ENCODE measurements at places on chromosomes 16 and 17.
A peak's percentile ranks its signal among the peaks of the same experiment; 100 is the strongest.

GRCh38 chr17:78737332-78737731 lies 44.7 kb downstream of the CYTH1 start:
- no peak for DNase-seq

GRCh38 chr17:32827227-32827626 lies 49.7 kb downstream of the MYO1D start:
- DNase-seq, result no peak

- peak; percentile 43 for DNase-seq
Measured at GRCh38 chr16:28189245-28189644, 22.5 kb downstream of the XPO6 start.

- no peak for DNase-seq
Measured at GRCh38 chr17:79574656-79575055, 36.2 kb downstream of the RBFOX3 start.

DNA sequence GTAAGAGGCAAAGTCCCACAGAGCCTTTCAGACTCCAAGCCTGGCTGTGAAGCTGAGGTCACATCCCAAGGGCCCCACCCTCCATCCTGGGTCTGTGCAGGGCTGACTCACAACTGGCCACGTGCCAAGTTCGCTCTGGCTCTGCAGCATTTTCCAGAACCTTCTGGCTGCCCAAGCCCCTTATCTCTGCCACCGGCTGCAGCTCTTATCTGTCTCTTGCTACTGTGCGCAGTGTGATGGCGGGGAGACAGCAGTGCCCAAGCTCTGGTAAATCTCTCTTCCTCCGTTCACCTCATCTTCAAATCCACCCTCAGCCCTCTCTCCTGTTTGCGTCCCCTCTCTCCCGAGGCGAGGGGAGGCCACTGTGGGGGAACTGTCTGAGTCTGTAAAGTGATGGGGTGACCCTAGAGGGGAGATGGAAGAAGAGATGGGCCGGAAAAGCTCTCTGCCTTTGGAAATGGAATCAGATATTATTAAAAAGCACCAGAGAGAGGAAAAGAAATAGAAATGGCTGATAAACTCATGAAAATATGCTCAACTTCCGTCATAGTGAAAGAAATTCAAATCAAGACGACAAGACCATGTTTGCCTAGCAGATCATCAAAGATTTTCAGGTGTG lies 162.7 kb upstream of the CDC42EP4 start:
- peak; percentile 10 for DNase-seq

GRCh38 chr16:58098207-58099096 lies 30.7 kb downstream of the CFAP20 start:
- no peak for DNase-seq

GRCh38 chr16:4682084-4682591 lies 11.2 kb upstream of the NUDT16L1 start:
- DNase-seq, result no peak

- no peak for DNase-seq
Measured at GRCh38 chr16:25966172-25967097, 274.7 kb downstream of the HS3ST4 start.

DNA sequence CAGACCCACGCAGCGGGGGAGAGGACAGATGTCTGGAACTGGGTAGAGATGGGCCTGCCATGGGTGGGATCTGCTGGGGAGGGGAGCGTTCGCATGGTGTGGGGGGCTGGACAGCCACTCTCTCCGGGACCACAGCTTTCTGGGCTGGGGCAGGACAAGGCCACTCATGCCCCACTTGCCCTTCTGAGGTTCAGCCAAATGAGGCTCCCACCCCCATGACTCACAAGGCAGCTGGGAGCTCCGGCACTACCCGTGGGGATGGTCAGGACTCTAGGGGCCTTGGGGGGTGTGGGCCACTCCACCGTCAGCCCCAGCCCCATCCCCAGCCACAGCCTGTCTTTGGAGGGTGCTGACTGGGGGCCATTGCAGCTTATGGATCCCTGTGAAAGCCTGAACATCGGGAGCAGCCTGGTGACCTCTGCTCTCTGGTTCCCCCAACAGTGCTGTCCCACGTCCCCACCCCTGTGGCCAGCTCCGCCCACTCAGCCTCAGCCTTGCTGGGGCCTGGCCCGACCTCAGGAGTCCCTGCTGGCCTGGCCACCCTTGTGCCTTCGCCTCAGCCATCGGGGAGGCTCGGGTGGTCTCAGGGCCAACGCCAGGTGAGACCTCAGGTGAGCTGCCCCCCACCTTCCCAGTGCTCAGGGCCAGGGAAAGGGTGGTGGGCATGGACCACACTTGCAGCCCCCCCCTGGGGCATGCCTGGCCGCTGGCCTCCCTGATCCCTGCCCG lies 4.7 kb upstream of the CDH15 start:
- DNase-seq, result no peak

DNA sequence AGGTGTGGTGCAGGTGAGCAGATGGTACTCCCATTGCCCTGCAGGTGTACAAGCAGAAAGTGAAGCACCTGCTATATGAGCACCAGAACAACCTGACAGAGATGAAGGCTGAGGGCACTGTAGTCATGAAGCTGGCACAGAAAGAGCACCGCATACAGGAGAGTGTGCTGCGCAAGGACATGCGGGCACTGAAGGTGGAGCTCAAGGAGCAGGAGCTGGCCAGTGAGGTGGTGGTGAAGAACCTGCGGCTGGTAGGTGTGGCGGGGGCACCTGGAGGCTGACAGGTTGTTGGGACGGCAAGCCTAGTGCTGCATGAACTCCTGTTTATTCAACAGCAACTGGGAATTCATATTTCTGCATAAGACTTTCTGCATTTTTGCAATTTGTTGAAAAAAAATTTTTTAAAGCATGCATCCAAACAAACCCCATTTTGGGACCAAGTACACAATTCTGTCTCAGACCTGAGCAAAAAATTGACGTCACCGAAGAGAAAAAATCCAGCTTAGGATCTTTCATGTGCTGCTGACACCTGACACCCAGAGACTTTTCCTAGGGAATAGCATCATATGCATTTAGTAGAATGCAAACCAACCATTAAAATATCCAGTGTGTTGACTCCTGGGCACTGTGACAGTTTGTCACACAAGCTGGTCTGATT lies 13.5 kb upstream of the DBNDD1 start:
- DNase-seq, result no peak

DNA sequence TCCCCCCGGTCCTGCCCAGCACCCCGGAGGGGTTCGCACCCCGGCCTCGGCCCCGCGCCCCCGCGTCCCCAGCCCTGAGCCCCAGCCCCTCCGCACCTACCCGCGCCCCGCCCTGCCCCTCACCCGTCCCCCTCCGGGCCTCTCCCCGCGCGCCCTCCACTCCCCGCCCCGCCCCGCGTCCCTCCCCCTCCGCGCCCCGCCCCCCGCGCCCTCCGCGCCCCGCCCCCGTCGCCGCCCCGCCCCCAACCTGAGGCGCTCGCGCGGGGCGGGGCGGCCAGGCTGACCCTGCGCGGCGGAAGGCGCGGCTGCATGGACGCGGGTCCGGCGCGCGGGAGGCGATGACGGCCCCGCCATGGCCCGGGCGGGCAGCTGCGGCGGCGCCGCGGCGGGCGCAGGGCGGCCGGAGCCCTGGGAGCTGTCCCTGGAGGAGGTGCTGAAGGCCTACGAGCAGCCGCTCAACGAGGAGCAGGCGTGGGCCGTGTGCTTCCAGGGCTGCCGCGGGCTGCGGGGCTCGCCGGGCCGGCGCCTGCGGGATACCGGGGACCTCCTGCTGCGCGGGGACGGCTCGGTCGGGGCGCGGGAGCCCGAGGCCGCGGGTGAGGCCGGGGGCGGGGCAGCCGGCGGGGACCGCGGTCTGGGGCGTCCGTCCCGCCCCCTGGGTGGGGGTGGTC lies at the start of gene SPIRE2:
SPIRE2 (plus strand) TSS at position 277 of the 671 bp plus-strand sequence; CDS start at position 353, 76 bp downstream.
- DNase-seq, result peak; percentile 65

- DNase-seq, result no peak
Measured at GRCh38 chr16:70529051-70529777, 5.6 kb downstream of the SF3B3 start.

DNA sequence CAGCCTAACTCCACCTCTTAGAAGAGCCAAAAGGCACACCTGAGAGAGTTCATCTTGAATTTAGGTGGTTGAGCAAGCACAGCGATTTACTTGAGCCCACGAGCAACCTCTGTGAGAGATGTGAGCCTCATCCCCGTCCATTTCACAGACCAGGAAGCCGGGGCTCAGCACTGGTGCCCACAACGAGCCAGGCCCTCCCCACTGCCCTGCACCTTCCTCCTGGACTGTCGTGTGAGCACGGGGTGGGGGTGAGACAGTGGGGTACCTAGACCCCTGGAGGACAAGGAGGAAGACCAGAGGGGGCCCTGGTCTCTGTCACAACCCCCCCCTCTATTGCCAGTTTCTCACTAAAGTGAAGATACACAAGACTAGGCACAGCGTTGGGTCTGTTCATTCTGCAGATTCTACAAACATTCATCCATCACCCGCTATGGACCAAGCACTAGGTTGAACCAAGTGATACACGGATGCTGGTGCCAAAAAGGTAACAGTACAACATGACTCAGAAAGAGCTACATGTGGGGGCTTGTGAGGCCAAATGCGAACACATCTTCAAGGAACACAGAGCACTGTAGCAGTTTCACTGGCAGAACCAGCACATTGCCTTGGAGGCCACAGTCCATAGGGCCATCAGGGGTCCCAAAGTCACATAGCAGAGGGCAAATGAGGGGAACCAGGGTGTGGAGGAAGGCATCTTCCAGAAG lies 231.9 kb downstream of the PARN start:
- no peak for DNase-seq

DNA sequence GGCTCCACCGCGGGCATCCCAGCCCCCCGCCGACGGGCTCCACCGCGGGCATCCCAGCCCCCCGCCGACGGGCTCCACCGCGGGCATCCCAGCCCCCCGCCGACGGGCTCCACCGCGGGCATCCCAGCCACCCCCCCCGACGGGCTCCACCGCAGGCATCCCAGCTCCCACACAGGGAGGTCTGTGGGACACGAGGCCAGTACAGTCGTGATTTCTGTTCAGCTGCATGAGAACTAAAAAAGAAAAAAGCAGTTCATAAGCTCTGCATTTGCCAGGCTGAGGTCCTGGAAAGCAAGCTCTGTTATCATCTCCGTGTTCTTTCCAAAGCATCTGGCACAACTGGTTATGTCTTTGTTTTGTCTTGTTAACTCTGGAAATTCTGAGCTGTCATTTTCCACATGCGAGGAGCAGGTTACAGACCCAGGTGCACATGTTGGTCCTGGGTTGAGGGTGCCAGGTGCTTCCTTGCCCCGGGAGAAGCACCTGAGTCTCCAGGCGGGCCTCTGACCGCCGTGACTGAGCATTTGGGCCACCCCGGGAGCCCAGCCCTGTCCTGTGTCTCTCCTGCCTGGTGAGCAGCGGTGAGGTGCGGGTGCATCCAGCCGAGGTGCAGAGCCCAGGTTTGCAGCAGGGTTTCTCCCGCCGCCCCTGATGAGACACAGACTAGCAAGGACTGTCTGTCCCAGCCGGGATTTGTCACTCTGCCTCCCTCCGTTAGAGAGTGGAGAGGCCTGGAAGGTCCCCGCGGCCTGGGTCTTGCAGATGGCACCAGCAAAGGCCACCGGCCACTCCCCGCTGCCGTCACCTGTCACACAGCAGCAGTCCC lies 9.9 kb upstream of the WFIKKN1 start:
- DNase-seq, result no peak

- DNase-seq, result no peak
Measured at GRCh38 chr17:66560691-66561090, 258.3 kb downstream of the PRKCA start.

- DNase-seq, result no peak
Measured at GRCh38 chr16:4536391-4537106, 2.0 kb downstream of the CDIP1 start.

- no peak for DNase-seq
Measured at GRCh38 chr16:52755396-52755795, 208.5 kb upstream of the TOX3 start.

GRCh38 chr17:30476726-30477082 lies 504 bp upstream of the GOSR1 start:
- DNase-seq, result no peak

DNA sequence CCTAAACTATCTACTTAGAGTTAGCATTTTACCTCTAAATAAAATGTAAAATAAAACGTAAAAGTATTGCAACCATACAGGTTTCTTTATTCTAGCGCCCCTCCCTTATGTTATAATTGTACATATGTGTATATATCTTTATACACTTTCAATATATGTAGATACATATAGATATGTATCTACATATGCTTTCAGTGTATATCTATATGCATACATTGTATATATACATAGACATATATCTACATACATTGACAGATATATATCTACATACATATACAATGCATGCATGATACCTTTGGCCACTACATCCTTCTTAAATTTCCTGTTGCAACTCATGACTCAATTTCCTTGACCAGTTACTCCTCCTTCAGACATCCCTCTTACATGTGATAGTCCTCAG lies 16.7 kb downstream of the BPTF start:
- no peak for DNase-seq

DNA sequence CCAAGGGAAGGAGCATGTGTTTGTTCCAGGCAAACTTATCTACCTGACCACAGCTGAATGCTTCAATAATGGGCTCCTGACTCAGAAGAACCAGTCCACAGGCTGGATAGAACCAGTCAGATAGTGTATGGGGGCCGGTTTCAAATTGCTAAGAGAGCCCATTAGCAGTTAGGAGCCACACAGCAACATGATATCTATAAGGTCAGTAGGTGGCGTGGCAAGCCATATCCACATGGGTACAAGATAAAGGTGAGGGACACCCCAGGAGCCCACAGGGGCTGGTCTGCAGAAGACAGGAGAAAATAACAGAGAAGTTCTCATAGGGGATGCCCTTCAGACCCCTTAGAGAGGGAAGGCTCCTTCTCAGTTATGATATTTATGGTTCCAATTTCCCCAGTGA lies 31.6 kb upstream of the CDRT15 start:
- DNase-seq, result no peak

DNA sequence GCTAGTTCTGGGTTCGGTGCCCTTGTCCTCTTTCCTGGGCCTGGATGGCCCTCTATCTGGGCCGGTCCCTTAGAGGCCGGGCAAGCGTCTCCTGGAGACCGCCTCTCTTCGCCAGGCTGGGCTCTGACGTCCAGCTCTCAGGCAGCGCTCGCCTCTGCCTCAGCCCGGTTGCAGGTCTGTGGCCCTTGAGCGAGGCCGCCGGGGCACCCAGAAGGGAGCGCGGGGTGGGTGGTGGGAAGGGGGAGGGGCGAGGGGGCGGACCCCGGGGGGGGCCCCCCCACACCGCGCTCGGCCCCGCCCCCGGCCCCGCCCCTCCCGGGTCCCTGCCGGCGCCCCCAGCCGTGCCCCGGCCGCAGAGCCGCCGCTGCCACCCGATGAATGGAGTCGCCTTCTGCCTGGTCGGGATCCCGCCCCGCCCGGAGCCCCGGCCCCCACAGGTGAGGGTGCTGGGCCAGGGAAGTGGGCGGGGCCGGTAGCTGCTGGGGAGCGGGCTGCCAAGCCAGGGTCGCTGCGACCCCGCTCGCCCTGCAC lies at the start of gene ARHGAP23:
ARHGAP23 (plus strand) TSS at position 353 of the 531 bp plus-strand sequence; CDS start at position 375, 22 bp downstream.
- DNase-seq, result peak; percentile 40

DNA sequence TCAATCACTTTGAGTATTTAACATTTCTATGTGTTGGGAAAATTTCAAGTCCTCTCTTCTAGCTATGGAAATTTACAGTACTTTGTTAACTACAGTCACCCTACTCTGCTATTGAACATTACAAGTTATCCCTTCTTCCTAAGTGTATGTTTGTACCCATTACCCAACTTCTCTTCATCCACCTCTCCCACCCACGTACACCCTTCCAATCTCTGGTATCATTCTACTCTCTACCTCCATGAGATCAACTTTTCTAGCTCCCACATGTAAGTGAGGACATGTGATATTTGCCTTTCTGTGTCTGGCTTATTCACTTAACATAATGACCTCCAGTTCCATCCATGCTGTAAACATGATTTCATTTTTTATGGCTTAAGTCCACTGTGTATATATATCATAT lies 3.2 kb upstream of the ZNF688 start:
- no peak for DNase-seq

GRCh38 chr16:425082-425718 lies at the start of gene RAB11FIP3:
Gene RAB11FIP3, plus strand, starts transcription at chr16:425649. Its CDS starts 358 bp downstream, at chr16:426007.
- peak; percentile 83 for DNase-seq

- no peak for DNase-seq
Measured at GRCh38 chr16:86536621-86537020, 18.4 kb downstream of the MTHFSD start.

All from CD4-positive, alpha-beta T cell treated with Interferon gamma for 1 hour (primary cell).